ENCODE measurements at places on chromosomes 1 and 21. TPM values are rescaled to one million over a fixed set of nuclear protein-coding genes. Genes with fewer than 3 reads are reported as not detected.

- no peak for ATAC-seq
These were observed 2.7 kb upstream of the COL16A1 start for GRCh38 chr1:31706384-31707058.

DNA sequence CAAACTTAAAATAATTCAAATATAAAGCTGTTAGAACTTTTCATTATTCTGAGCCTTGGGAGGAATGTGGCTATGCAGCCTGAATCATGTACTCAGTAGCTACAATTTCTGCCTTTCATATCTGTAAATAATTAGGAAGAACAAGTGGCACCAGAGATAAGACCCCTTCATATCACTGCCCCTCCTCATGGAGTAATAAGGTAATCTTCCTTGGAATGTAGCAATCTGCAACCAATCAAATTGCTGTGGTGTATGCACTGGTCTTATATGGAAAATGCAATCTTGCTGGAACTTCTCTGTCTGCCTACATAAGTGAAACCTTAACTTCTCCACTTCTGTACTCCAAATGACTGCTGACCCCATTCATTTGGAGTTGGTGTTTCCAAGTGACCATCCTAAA lies 104.4 kb upstream of the VANGL1 start:
- ATAC-seq = no peak

Gene TACSTD2
- total RNA-seq = 988 TPM

GRCh38 chr1:154802336-154802969 lies 67.6 kb downstream of the KCNN3 start:
- no peak for ATAC-seq

Gene TSPAN1
- total RNA-seq = 4.7 TPM

- no peak for ATAC-seq
These were observed 22.0 kb downstream of the COL6A1 start for GRCh38 chr21:46003575-46004007.

DNA sequence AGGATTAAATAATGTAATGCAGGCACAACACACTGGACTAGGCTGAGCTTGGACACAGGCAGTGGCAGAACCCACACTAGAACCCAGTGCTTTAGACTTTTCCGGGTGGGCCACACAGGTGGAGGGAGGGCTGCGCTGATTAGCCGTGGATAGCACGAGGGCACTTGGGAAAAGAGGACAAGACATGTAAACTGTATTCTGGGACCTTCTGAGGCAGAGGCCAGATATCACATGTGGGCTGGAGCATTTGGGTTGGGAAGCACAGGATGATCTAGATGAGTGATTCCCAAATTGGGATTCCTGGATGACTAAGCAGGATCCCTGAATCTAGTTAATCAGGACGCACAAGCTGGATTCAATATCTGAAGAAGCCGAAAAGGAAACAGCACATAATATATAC lies 20.3 kb upstream of the A3GALT2 start:
- no peak for ATAC-seq

Measured in esophagus mucosa (tissue), 1 donor.